Caudate nucleus (tissue), 63 donors: ENCODE measurements at places on chromosomes 6 and 20.

DNA sequence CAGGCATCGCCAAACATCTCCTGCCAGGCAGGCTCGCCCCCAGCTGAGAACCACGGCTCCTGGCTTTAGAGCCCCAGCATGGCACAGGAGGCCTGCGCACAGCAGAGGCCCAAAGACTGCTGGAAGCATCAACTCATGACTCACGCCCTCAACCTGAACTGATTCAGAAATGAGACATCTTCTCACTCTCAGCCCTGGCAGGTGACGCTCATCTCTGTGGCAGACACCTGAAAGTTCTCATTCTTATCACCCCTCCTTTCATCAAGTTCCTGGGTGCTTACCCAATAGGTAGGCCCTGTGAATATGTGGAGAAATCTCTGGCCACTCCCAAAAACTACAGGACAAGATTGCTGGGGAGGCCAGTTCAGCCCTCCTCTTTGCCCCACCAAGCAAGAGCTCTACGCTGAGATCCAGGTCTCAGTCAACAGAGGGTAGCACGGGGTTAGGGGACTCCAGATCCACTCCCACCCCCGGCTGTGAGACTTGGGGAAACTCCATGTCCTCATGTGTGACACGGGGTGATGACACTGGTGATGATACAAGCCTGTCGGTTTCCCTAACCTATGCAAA, 11.3 kb downstream of the NFATC2 start:
- DNase-seq = peak; percentile 46

DNA sequence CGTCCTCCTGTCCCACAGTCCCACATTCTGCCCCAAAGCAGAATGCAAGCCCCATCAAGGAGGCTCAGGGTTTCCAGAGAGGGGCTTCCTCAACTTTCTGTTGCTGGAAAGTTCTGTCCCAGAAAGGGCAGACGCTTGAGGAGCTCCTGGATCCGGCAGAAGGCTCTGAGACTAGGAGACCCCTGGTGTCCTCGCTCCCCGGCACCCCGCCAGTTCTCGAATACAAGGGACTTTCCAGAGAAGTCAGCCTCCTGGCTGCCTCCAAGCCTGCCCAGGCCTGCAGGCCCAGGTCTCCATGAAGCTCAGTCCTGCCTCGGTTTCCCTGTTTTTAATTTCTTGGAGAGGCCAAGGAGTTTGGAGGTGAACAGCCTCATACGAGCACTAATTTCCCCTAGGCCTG, 150.4 kb downstream of the CEBPB start:
- DNase-seq = no peak

GRCh38 chr6:10398446-10399218, 16.2 kb downstream of the TFAP2A start:
- DNase-seq = no peak

DNA sequence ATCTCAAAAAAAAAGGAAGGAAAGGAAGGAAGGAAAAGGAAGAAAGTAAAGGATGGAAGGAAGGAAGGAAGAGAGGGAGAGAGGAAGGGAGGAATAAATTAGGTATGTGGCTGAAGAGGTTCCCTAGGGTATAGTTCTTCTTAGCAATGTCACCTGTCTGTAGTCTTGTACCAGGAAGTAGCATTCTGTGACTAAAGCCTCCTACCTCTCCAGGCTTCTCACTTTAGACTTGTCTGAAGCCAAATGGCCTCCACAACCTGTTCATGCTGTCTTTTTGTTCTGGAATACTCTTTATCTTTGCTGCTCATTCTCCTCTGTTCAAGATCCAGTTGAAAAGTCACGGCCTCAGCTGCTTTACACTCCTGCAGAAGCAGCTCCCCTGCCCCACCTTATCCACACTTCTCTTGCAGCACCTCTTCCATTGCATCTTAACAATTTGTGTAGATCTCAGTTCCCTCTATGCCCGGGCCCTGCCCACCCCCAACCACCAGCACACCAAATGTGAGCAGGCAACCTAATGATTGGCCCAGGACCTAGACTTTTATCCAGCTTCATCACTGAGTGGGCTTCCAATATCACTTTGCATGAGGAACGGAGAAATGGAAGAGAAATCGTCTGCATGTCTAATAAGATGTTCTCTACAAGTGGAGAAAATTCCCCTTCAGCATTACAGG, 19.1 kb downstream of the GCNT2 start:
- no peak for DNase-seq

DNA sequence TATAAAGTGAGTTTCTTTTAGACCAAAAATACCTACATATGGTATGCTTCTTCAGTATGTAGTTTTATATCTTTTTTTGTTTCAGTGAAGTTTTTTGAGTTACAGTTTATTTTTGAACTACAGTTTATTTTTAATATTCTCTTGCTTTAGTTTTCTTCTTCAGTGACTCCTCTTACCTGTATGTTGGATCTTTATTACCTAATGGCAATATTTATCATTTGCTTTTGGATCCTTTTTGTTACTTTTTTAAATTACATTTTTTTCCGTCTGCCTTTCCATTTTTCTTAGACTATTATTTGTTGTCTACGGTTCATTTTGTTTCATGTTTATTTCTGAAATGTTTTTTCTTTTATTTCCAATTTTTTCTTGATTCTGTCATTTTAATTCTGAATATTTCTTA, 71.9 kb downstream of the SMAP1 start:
- DNase-seq = no peak

DNA sequence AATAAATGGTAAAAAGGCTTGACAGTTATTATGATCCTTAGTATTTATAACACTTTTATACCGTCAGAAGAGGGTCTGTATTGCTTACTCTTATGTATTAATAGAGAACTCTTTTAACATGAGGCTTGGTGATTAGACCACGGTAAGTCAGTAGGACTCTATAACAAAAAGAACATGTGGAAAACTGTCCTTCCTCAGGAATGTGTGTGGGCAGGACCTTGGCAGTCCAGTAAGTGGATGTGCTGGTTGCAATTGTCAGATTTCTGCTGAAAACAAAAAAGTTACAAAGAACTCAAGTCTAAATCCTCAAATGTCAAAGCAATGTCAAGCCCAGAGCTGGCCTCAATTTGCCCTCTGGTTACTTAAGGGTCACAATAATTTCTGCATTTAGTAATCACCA, 81.1 kb downstream of the PLCG1 start:
- no peak for DNase-seq

- DNase-seq = no peak
Observed at GRCh38 chr6:73074175-73074574, 151.1 kb downstream of the KHDC1L start.

- no peak for DNase-seq
Observed at GRCh38 chr6:14664621-14665315, 547.2 kb downstream of the CD83 start.

DNA sequence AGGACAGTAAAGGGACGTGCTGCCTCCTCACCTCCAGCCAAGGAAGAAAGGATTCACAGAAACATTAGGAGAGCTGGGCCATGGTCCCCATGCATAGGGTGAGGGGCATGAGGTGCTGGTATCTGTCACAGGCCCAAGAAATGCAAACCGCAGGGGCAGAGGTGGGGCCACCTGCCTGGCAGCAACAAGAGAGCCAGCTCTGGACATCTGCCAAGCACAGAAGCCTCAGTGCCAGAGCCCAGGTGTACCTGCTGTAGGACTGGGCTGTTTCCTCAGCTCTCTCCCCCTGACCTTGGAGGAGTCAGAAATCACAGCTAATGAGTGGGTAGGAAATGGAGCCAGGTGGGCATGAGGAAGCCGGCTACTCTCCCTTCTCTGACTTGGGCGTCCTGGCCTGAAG, 45.3 kb downstream of the SLC2A12 start:
- DNase-seq = no peak

DNA sequence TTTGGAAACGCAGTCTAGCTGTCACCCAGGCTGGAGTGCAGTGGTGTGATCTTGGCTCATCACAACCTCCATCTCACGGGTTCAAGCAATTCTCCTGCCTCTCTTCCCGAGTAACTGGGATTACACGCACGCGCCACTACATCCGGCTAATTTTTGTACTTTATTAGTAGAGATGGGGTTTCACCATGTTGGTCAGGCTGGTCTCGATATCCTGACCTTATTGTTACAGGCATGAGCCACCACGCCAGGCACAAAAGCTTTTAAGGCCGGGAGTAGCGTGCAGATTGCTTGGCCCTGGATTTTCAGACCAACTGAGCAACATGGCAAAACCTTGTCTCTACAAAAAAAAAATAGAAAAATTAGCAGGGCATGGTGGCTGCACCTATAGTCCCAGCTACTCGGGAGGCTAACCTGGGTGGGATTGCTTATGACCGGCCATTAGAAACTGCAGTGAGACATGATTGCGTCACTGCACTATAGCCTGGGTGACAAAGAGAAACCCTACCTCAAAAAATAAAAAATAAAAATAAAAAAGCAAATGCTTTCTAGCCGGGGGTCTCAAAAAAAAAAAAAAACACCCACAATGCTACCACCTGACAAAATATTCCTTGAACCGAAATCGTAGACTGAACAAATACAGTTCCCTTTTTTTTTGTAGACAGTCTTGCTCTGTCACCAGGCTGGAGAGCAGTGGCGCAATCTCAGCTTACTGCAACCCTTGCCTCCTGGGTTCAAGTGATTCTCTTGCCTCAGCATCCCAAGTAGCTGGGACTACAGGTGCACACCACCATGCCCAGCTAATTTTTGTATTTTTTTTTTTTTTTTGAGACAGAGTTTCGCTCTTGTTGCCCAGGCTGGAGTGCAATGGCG, 15.0 kb downstream of the RBM39 start:
- DNase-seq = no peak

- no peak for DNase-seq
Observed at GRCh38 chr20:2991532-2991931, 51.9 kb upstream of the GNRH2 start.

- DNase-seq = no peak
Observed at GRCh38 chr20:48725555-48725991, 102.2 kb downstream of the PREX1 start.

DNA sequence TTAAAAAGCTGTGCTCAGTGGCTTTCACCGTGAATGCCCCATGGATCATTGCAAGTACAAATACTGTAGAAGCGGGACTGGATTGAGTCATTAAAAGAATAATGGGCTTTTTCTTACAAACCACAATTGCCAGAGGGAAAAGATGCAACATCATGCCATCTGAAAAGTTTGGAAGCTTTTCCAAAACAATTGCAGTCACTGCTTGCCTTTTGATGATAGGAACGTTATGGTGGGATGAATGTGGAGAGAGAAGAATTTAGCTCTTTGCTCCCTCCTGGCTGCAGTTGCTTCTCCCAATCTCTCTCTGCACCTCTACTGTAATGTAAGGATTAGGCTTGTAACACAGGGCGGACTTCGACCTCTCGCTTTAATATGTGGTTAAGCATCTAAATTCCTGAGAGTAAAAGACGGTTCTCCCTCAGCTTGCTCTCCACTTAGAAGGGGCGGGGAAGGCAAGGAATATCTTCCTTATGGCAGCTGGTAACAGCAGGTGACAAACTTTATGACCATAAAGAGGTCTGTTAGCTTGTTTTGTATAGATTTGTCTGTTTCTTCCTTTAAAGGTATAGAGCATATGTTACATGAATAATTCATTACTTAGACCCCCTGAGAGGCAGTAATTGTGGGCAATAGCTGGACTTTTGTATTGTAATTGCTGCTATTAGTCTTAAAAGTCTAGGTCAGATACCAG, 376.1 kb downstream of the UTRN start:
- DNase-seq = no peak

DNA sequence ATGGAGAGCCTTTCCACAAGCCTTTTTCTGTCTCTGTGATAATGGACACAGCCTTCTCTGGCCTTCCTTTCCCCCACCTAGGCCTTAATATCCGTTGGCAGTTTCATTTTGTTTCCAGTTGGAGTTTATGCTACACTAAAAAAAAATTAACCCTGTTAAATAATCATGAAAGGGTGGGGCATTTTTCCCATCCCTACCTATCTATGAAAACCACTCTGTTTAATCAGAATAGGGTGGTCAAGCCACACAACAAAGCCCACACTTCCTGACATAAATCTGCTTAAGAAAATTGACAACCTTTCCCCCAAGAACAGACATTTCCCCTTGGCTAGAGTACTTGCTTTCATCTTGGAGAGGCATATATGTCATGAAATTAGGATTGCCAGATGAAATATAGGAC, 14.2 kb downstream of the TXLNB start:
- no peak for DNase-seq

GRCh38 chr20:36093025-36093803, 61.3 kb upstream of the EPB41L1 start:
- DNase-seq = no peak

GRCh38 chr6:121319112-121319553, 15.1 kb downstream of the TBC1D32 start:
- no peak for DNase-seq

DNA sequence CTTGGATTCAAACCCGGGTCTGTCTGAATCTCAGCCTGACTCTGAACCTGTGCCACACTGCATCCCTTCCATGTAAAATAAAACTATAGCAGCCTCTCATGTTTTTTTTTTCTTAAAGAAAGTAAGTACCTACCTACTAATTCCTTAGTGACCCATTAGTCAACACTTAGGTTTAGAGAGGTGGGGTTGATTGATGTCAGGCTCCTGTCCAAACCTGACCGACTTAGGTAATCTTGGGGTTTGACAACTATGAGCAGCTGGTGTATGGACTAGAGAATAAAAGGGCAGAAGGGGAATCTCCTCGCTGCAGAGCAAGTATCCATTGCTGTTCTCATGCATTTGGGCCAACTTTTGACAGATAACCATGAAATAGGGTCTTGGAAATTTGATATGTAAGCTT, 6.5 kb downstream of the NKAIN2 start:
- no peak for DNase-seq

GRCh38 chr20:33394718-33395117, 6.6 kb downstream of the CDK5RAP1 start:
- DNase-seq = no peak

DNA sequence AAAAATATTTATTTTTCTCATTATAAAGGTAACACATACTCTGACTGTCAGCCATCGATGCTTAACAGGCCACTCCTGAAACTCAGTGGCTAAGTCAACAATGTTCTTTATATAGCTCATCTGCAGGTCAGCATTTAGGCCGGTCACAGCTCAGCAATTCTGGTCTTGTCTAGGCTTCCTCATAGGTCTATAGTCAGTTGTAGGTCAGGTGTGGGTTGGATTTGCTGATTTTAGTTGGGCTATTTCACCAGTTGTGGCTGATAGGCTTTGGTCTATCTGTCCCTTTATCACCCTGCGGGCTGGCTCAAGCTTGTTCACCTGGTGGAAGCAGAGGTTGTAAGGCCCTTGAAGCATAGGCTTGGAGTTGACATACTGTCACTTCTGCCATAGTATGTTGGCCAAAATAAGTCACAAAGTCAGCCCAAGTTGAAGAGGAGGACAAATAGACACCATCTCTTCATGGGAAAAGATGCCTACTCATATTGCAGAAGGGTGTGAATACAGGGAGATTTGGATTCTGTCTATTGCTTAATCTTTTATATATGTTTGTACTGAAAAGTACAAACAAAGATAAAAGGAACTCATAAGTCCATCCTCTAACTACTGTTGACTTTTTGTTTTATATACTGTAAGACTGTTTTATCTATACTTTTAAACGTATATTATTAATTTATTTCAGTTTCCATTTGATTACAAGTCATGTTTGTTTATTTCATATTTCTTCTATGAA, 75.0 kb downstream of the BCKDHB start:
- DNase-seq = no peak

GRCh38 chr20:60063739-60064380, 105.6 kb downstream of the CDH26 start:
- no peak for DNase-seq

GRCh38 chr6:43687079-43687436, 533 bp downstream of the MRPS18A start:
- DNase-seq = no peak
